Activated naive CD8-positive, alpha-beta T cell treated with anti-CD3 and anti-CD28 coated beads for 36 hours (primary cell): ENCODE measurements at places on chromosomes 16 and 17. TPM values are rescaled to one million over a fixed set of nuclear protein-coding genes. Genes with fewer than 3 reads are reported as not detected.

The NPW gene
- total RNA-seq = 29.1 TPM

The PLCG2 gene
- 7.7 TPM for total RNA-seq

The OTOA gene
- 0.06 TPM for total RNA-seq

The DPEP2 gene
- total RNA-seq = 2.7 TPM

DNA sequence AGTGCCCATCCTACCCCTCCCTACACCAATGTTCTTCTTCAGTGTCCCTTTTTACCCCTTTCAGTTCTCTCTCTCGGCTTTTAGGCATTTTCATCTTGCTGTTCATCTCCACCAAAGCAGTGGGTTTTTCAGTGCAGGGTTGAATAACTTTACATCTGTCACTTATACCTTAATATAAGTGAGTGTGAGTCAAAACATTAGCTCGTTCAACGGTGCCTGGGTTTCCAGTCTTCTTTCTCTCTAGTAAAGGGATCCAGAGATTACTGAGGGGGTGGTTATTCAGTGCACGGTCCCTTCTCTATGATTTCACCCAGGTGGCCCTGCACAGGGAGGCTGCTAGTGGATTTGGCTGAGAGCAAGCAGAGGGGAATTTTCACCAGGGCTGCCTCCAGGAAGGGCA is 210.6 kb upstream of the CDH5 start:
- no peak for DNase-seq

GRCh38 chr17:57801044-57801711 is 48.7 kb downstream of the MRPS23 start:
- no peak for DNase-seq

GRCh38 chr16:14172200-14172809 is 101.2 kb downstream of the MRTFB start:
- DNase-seq = no peak

GRCh38 chr16:56257666-56258342 is 66.5 kb downstream of the GNAO1 start:
- DNase-seq = no peak

GRCh38 chr17:69565447-69565846 is 150.9 kb downstream of the MAP2K6 start:
- no peak for DNase-seq

GRCh38 chr17:42844761-42845555 is 578 bp downstream of the AOC2 start:
- DNase-seq = no peak

- no peak for DNase-seq
Observed at GRCh38 chr17:79806863-79807720, 10.2 kb upstream of the CBX8 start.

- no peak for DNase-seq
Observed at GRCh38 chr17:17151055-17151454, 55.1 kb downstream of the PLD6 start.

DNA sequence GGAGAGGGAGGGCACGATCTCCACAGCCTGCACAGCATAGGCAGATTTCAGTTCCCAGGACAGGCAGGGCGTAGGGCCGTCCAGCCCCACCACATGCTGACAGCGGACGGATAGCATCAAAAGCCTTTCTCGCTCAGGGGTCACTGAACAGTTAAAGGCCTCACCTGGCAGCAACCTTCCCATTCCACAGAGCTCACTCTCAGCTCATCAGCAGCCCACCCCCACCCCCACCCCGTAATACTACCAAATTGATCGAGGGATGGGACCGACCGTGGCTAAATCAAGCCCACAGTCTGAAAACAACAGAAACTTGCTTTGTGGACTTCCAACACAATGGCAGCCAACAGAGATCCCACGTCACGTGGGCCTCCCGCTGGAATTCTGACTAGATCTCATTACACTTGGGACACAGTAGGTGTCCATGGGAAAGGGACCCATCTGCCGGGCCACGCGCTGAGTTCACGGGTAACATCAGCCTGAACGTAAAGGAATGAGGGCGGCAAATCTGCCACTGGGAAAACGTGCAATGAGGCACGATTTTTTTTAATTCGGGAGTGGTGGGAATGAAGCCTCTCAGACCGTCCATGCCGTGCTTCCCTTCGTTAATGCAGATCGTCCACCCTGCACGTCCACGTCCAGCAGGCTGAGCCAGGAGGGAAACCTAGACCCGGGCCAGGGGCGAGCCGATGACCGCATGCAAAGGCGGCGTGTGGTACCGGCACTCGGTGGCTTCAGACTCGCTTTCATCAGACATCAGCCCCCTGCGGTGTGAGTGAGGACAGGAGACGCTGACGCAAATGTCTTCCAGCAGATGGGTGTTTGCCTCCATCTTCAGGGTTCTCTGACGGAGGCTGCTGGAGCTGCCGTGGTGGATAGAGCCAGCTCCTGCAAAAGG is 92.1 kb downstream of the TBC1D16 start:
- no peak for DNase-seq

DNA sequence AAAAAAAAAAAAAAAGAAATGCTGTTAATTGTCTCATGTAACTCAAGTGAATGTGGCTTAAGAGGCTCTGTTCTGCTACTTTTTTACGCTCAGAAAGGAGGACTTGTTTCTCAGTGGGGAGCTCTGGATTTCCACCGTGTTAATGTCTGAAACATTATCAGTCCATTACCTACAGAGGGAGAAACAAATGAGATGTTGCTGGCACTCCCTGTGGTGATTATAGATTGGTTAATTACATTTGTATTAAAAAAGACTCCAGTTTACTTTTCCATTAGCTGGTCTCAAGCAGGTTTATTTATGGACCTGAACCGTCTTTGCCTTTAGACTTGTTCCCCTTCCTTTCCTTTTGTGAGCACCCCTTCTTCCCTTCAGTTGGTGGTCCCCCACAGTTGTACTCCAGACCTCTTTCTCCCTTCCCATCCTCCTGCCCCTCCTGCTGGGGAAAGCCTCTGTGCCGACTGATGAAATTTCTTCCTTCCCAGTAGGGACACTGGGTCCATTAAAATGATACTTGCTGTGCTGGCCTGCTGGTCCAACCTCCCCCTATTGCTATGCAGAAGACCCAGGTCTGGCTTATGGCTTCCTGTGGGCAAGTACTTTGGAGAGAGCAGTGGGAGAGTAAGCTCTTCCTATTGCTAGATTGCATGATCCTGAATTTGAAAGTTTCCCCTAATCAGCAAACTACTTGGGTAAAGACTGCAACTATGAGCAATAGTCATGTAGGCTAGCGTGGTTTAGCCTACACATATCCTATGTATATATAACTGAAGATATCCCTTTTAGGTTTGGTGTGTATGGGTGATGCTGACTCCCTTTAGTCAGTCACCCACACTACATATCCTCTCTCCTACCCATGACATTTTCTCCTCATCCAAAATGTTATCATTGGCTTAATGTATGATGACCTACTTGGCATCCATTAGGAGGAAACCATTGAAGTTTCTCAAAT is 8.1 kb downstream of the CDC6 start:
- DNase-seq = no peak

DNA sequence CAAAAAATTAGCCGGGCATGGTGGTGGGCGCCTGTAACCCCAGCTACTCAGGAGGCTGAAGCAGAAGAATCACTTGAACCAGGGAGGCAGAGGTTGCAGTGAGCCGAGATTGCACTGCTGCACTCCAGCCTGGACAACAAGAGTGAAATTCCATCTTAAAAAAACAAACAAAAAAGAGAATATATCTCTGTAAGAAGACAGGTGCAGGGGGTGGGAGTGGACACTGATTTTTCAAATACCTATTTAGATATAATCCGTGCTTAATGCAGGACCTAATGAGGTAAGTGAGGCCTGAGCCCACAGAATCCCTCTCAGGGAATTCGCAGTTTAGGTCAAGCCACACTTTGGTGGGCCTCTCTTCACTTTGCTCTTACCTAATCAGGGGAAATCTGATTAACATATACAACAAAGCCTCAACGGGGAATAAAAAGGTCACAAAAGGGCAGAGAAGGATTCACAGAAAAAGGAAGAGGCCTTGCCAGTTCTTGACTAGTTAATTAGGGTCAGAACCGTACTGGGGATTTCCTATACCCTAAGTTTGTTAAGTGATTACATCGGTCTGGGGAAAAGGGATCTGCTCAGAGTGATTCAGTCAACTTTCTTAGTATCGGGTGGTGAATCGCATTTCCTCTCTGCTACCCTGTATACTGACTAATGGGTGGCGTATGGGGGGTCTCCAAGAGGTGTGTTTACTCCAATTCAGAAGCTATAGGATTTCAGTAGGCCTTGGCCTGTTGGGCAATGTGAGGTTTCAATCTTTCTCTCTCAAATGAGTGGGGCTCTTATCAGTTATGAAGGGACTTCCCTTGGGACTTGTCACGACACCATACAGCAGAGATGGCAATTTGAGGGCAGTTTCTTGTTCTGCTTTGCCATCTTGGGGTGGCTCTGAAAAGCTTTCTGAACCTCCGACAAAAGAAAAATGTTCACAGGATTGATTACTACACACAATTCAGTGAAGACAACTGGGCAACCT is 1.9 kb upstream of the NFAT5 start:
- DNase-seq = peak; percentile 77

DNA sequence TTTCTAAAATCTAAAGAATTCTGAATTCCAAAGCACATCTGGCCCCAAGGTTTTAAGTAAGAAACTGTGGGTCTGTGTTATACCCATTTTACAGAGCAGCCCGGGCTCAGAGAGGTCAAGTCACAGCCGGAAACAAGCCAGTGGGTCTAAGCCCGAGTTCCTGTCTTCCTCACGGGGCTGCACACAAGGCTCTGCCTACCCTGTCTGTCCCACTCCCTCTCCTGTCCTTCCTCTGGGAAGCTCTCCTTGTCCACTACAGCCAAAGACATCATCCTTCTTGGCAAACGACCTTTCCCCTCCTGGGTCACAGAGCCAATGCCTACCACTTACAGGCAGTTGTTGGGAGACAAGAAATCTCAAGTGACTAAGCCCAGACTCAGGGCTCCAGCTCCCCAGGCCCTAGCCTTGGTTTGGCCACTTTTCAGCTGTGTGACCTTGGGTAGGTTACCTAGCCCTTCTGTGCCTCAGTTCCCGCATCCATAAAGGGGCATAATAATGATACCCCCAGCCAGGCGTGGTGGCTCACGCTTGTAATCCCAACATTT is 55.6 kb upstream of the MAP3K14 start:
- DNase-seq = no peak
